ENCODE measurements at places on chromosomes 6 and 20.

- DNase-seq = no peak
Measured at GRCh38 chr20:53138454-53139262, 166.5 kb downstream of the TSHZ2 start.

DNA sequence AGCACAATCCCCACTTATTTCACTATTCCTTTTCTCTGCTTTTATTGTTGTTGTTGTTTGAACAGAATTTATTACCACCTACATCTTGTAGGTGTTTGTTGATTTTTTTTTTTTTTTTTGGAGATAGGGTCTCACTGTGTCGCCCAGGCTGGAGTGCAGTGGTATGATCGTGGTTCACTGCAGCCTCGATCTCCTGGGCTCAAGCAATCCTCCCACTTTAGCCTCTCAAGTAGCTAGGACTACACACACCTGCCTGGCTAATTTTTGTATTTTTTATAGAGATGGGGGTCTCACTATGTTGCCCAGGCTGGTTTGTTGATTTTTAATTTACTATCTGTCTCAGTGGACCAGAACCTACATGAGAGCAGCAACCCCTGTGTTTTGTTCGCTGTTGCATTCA lies 3.6 kb downstream of the ZSCAN12 start:
- DNase-seq = no peak

GRCh38 chr6:142902636-142903053 lies 42.3 kb downstream of the HIVEP2 start:
- peak; percentile 96 for DNase-seq

DNA sequence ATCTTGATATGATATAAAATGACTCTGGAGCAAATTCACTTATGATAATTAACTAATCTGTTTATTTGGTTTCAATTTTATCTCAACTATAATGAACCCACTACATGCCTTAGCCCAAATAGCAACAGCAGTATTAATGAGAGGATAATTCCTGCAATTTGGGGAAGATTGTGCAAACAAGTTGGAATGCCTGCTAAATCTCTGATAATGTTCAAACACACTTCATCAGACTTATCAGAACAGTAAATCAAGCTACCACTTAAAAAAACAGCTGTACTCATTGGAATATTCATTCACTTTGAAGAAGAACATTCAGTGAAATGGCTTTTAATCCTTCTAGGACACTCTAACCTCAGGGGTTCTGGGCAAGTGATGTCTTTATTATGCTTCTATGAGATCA lies 85.4 kb downstream of the CBLN4 start:
- DNase-seq = no peak

GRCh38 chr6:76612954-76613353 lies 540.5 kb upstream of the IMPG1 start:
- no peak for DNase-seq

GRCh38 chr20:41340327-41341055 lies at the start of gene LPIN3:
Gene LPIN3 (plus strand): TSS chr20:41340821. CDS start chr20:41345804, 4,983 bp downstream.
- no peak for DNase-seq

DNA sequence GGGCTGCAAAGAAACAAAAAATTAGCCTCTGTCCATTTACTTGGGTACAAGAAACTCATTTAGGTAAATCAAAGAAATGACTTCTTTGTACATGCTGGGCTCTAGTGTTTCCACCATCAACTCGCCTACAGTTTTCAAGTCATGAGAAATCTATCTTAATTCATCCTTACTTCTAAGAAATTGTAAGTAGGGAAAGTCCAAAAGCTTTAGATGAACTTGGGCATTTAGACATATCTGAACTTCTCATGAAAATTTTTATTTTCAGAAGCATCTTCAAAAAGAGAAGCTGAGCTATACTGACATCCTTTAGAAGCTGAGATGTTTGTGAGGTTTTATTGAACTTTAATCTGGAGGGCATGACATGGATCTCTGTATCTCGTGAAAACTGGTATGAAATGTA lies 117.3 kb downstream of the MYB start:
- no peak for DNase-seq

GRCh38 chr6:37865504-37865903 lies 46.0 kb downstream of the ZFAND3 start:
- DNase-seq = no peak

DNA sequence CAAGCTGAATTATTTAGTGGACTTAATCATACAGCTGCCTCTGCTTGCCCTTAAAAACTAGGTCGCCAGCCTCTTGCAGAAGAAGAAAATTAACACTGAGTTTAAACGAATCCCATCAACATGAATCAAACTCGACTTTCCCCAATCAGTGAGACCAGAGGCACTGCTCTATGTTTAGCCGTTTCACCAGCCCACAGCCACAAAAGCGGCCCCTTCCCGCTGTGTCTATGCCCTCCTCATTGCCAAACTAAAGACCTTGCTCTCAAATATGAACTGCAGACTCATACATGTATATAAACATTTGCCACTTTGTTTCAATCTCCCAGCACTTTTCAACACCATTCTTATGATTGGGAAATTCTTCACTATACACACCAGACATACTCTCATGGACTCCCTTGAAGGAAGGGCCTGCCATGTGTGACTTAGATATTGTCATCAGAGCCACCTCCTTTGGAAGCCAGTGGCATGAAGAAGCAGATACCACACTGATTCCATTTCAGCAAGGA lies 105.8 kb upstream of the ADGRF1 start:
- DNase-seq = no peak

DNA sequence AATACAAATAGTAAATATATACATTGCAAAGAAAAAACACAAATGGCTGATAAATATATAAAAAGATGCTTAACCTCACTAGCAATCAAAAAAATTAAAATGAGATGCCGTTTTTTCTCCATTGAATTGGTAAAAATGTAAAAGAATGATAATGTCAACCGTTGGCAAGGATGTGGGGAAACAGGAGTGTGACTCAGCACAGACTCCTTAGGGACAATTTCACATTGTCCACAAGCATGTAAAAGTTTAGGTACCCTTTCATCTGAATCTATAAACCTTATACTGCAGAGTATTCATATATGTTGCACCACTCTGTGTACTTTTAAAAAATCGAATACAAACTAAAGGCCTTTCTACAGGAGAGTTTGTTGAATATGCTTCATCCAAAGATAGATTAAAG lies 143.1 kb upstream of the RREB1 start:
- DNase-seq = no peak

GRCh38 chr20:38221119-38221589 lies 39.4 kb downstream of the KIAA1755 start:
- no peak for DNase-seq

DNA sequence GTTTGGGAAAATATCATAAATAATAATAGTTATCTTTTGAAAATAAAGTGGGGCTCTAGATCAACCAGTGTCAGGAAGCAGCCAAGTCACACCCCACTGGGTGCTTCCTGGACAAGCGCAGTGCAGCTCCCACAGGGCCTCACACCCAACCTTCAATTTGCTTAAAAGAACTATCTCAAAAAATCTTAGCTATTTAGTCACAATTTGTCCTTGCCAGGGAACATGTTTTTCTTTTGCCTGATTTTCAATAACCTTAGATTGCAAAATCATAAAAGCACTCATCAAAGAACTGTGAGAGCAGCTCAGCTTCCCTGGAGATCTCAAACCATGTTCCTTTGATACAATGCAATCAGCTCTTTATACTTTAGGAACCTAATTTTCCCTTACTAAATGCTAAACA lies 1.6 kb upstream of the NCOA7 start:
- DNase-seq = no peak

DNA sequence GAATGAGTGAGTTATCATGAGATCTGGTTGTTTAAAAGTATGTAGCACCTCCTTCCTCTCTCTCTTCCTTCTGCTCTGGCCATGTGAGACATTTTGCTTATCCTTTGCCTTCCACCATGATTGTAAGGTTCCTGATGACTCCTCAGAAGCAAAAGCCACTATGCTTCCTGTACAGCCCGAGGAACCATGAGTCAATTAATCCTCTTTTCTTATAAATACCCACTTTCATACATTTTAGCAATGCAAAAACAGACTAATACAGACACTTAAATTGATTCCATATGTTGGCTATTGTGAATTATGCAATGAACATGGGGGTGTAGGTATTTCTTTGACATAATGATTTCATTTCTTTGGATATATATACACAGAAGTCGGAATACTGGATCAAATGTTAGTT lies 792.8 kb upstream of the EYS start:
- no peak for DNase-seq

DNA sequence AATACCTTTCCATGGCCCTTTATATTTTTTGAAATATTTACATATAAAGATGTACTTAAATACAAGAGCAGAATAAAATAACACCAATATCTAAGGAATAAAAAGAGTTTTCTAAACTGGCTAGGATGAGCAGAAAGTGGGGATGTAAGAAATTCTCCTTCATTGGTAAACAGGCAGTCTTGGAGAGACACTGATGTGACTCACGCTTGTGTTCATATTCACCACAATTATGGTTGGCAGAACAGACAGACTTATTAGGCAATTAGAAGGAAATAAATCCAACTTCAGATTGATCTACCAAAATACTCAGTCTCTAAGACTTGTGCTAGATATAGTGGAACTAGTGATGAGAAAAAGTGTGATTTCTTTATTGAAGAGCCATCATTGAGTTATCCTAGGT lies 463.7 kb downstream of the CDC5L start:
- DNase-seq = no peak

DNA sequence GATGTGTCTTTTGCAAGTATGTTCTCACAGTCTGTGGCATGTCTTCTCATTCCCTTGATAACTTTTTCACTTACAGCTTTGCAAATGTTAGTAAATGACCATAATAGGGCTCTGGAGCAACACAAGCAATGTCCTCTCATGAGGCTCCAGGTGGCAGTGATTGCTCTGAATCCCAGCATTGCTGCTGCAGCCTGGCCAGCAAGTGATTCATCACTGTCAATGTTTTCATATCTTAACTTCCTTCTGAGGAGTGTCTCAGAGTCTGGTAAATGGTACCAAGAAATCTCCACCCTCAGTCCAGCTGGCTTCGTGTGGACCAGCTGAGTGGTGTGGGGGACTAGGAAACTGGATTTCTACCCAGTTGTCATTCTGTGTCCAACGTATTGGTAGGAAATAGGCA lies 139.6 kb downstream of the MYLK4 start:
- DNase-seq = no peak

DNA sequence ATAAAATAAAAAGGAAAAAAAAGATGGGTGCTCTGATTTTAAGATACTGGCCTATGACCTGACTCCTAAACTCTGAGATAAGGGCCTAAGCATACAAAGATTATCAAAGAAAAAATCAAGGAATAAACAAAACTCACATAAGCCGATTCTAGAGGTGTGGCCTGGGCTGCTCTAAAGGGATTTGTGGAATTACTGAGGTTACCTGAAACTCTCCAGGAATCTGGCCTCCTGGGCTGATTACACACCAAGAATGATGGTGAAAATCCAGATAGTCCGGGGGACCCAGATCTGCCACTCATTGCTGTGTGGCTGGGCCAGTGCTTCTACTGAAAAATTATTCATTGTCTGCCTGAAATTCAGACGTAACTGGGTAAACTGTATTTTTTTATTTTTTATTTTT lies 122.7 kb upstream of the RNF24 start:
- DNase-seq = no peak

- DNase-seq = no peak
Measured at GRCh38 chr6:71262914-71263313, 25.7 kb upstream of the OGFRL1 start.

- no peak for DNase-seq
Measured at GRCh38 chr6:84172574-84172973, 54.9 kb downstream of the CEP162 start.
